ENCODE measurements at places on chromosomes 3 and 15.

DNA sequence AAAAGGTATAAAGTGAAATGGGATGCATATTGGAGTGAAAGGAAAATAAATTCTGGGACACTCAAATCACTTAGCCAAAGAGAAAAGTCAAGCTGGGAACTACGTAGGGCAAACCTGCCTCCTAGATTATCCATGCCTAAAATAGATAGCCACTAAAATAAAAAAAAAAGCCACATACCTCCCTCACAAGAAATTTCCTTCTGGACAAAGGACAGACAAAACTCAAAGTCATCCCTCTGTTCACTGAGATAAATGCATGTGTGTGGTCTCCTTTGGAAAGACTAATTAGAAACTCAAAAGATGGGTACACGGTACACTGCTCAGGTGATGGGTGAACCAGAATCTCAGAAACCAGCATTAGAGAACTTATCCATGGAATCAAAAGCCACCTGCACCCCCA is 65.2 kb upstream of the MME start:
- DNase-seq, result no peak

DNA sequence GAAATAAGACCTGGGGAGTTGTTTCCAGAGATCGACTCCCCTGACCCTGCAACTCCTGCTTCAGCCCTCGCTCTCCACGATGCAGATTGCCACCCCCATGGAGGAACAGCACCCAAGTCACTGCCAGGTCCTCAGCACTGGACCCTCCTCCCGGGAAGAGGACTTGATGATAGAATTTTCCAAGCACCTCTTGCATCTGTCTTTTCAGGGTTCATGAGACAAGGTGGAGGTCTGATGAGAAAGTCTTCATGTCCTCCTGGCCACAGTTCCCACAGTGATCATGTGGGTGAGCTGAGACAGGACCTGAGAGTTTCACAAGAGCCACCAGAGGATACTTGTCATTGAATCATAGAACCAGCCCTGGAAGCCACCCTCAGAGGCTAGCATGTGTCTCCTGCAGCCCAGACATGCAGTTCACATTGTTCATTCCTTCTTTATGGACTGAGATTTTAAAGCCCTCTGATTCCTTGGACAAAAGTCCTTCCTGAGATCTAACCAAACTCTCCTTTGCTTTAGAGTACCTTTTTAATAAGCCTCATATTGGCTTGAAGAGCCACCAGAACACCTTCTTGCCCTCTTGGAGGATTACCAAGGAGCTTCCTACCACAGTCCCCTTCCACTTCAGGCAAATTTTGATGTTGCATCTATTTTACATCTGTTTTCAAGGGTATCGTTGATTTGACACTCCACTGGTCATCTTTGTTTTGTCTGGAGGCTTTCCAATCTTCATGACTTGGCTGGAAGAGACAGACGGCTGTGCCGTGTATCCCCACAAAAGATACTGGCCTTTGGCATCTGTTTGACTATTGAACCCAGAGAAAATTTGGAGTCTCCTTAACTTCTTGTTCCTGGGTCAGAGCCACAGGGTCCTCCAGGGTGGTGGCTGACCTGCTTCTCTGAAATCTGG is 224.8 kb upstream of the BHLHE40 start:
- DNase-seq, result no peak

DNA sequence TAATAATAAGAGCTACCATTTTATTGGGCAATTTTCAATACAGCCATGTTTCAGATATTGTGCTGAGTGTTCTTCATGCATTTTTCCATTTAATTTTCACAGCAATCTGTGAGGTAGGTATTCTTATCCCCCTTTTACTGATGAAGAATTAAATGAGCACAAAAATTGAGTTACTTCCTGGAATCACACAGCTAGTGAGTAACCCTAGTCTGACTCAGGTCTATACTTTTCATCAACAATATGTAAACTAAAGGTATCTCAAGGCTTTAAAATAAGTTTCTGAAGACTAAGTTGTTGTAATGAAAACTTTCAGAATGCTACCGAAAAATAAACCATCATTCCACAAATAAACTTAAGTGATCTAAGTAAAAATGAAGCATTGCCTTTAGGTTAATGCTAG is 22.3 kb downstream of the HACD2 start:
- no peak for DNase-seq

DNA sequence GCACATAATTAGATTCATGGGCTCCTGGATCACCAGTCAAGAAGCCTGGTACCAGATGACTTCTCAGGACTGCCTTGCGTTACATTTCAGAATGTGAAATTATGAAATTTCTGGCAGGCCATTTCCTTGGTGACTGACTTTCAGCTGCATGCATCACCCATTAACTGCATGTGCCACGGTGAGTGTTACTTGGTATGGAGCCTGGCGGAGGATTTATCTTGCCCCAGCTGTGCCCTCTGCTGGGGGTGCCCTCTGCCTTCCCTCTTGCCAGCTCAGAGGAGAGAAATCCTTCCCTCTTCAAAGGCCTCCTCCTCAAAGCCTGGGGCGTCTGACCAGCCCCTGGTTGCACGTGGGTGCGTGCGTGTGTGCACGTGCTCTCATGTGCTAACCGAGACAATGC is 57.7 kb upstream of the CTSH start:
- DNase-seq, result no peak

DNA sequence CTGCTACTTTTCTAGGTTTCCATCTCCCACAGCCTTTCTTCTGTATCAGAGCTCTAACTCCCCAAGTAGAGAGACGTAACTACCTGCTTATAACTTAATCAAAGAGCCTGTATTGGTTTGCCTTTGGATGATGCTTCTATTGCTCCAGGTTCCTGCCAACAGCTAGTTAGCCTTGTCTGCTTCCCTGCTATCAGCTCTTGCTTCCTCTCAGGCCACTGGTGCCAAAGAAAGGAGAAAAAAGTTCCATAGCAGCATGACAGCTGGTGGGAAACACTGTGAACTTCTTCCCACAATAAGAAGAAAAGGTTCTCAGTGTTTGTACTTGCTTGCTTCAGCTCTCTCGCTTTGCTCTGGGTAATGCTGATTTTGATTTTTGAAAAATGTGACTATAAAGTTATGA is 206.6 kb downstream of the GBE1 start:
- peak; percentile 10 for DNase-seq

- DNase-seq, result no peak
Measured at GRCh38 chr15:73935547-73935946, 9.3 kb downstream of the LOXL1 start.

DNA sequence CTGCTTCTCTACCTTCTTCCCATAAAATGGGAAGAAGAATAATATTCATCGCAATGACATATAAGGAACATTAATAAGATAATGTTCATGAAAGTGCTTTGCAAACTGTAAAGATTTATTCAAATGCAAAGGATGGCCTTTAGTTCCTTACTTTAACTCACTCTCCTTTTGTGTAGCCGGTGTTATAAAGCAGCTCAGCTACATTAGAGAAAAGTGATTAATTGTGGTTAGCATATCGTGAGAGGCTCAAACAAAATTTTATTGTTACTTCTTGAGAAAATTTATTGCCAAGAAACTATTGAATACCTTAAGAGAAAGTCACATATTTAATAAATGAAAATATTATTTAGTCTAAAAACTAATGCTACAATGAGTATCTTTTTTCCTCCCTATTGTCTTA is 250.7 kb upstream of the NR2E3 start:
- DNase-seq, result no peak

Measured in muscle of arm (tissue), 14 donors.